Cerebellar nuclear complex (tissue), 1 donor: ENCODE measurements at places on chromosomes 5 and 9.

DNA sequence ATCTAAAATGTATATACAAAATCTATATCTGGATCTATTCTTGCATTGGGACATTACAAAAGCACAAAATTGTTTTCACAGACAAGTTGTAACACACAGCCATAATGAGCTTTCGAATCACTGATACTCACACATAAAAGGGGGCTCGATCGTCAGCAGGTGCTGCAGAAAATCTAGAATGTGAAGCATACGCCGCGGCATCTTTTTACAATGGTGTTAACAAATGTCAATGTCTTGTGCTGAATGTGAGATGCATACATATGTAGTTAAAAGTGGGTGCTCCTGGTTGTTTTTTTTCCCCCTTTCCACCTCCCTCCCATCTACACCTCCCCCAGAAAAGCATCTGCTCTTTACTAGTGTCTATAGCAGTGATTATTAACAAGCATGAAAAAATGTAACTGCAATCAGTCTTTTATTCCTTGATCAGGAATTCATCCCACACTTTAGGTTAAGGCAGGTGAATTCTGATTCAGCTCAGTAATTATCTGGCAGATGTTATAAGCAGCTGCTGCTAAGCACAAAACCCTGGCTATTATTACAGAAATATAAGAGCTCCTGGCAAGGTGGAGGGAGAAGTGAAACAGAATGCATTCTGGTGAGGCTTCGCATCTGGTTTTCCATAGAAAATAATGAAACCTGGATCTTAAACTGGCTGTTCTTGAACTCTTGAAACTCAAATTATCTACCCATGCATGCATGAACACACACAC, 114.1 kb downstream of the MPDZ start:
- no peak for DNase-seq

- DNase-seq = no peak
Measured at GRCh38 chr9:125271081-125271480, 9.5 kb downstream of the GAPVD1 start.

DNA sequence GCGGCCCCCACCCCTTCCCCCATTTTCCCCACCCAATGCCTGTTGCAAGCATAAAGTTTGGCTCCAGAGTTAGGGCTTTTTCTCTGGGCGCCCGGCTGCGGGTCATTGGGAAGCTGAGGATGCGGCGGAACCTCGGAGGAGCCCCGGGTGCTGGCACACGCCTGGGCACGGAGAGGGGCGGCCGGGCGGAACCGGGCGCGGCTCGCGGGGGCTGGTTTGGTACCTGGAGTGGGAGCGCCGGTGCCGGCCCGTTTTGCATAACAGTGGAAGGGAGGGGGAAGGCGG, 1.2 kb downstream of the PPARGC1B start:
- no peak for DNase-seq

DNA sequence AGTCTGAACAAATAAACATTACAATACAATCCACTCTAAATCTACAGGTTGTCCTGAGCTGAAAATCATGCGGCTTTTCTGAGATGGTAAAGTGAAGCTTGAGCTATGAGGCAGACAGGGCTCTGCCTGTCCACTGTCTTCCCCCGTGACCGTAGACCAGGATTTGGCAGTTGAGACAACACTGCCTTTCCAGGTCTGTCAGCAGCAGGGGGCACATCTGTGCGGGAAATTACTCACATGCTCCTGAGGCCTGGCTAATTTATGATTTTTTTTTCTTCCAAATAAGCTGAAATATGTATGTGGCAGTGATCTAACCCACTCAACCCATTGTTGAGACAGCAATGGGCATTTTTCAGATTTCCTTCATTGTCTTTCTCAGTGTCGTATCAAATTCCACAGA, 307.9 kb downstream of the FBXL7 start:
- peak; percentile 89 for DNase-seq

DNA sequence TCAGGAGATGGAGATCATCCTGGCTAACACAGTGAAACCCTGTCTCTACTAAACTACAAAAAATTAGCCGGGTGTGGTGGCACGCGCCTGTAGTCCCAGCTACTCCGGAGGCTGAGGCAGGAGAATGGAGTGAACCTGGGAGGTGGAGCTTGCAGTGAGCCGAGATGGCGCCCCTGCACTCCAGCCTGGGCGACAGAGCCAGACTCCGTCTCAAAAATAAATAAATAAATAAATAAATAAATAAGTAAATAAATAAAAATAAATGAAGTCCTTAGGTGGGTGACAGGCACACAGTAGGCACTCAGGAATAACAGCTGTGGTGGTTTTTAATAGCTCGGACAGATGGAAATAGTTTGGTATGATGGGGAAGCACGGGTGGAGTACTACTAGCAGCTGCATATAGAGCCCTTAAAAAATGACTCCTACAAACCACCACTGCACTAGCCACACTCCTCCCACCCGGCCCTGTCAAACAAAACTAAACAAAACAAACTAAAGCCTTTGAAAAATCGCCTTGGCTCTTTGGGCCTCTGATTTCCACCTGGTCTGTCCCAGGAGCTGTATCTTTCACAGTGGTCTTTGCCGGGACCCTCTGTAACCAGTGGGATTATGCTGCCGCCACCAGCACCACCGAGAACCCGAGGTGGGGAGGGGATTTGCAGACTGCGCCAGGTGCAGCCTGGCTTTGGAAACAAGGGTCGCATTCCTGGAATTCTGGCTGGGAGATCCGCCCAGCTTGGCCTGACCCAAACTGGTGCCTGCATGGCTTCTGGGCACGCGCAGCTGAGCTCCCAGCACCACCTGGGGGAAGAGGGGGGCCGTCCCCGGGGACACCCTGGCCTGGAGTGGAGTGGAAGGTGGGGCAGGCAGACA, 5.1 kb upstream of the WDR5 start:
- no peak for DNase-seq

DNA sequence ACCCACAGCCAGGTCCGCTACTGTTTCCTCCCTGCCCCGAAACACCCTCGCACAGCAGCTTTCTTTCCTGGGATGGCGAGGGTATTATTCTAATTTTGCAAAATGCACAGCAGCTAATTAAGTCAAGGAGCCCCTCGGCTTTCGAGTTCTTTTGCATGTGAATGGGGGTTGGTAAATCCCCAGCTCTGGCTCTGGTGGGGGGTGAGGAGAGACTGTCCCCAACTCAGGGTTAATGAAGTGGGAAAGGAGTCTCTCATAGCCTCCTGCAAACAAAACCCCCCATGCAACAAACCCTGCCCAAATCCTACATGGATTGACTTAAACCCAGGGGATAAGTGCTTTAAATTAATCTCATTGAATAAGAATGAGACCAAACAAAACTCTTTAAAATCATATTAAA, 8.8 kb downstream of the BARHL1 start:
- no peak for DNase-seq

- DNase-seq = no peak
Measured at GRCh38 chr9:129472651-129473102, 148.2 kb downstream of the C9orf50 start.

GRCh38 chr5:43104057-43104456, 16.7 kb upstream of the ZNF131 start:
- DNase-seq = no peak

- DNase-seq = no peak
Measured at GRCh38 chr9:128553728-128554127, 1.3 kb downstream of the SPTAN1 start.
